Activated naive CD4-positive, alpha-beta T cell (primary cell): ENCODE measurements at places on chromosomes 11 and 22.

DNA sequence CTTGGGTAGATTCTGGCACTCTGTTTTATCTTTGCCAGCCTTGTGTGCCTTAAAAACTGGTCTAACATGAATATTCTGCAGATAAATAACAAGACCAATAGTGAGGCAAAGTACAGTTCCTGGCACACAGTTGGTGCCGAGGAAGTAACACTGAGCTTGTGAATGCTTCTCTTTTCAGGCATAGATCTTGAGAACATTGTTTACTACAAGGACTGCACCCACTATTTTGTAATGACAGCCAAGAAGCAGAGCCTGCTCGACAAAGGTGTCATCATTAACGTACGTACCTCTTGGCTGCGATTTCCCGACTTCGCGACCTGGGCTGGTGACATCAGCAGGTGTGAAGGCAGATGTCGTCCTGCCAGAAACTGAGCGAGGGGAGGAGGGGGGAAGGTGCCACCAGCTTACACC is 105.7 kb downstream of the MICAL2 start:
- no peak for DNase-seq

DNA sequence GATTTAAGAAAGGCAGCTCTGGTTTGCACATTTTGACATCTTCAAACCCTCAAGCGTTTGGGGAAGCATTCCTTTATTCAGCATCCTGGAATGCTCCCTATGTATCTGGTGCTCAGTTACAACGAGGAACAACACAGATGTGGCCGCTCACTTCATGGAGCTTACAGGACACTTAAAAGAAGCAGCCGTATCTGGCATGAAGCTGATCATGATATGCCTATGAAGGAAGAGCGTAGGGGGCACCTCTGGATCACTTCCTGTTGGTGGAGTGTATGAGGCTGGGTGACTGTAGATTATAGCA is 72.3 kb upstream of the TP53I11 start:
- no peak for DNase-seq

DNA sequence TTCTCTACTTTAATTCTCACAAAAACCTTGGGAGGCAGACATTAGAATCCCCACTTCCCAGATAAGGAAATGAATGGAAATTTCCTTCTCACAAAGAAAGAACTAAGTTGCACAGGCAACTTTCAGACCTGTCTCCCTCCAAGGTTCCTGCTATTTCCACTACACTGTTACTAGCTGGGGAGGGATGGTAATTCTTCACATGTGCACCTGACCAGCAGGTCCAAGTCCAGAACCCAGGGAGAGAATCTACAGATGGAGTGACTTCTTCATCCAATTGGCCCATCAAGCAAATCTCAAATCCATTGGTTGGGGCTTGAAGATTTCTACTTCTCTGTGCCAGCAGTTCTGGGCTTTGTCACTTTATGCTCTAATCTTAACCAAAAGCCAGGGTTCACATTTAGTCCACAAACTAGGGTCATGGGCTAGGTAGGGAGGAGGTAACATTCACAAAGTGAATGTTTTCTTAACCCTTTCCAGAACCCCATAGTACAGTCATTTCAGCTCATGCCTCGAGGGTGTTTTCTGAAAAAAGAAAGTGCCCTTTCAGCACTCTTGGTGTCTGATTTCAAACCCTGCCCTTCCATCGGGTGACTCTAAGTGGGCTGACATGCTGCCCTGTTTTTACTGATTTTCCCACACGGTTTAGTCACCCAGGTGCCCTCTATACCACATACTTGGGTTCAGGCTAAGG is 2.7 kb downstream of the POU2AF1 start:
- DNase-seq, result no peak

- DNase-seq, result no peak
Observed at GRCh38 chr11:66663741-66664296, 13.9 kb downstream of the RBM4B start.

GRCh38 chr11:111490496-111490895 is 21.7 kb downstream of the BTG4 start:
- DNase-seq, result no peak

DNA sequence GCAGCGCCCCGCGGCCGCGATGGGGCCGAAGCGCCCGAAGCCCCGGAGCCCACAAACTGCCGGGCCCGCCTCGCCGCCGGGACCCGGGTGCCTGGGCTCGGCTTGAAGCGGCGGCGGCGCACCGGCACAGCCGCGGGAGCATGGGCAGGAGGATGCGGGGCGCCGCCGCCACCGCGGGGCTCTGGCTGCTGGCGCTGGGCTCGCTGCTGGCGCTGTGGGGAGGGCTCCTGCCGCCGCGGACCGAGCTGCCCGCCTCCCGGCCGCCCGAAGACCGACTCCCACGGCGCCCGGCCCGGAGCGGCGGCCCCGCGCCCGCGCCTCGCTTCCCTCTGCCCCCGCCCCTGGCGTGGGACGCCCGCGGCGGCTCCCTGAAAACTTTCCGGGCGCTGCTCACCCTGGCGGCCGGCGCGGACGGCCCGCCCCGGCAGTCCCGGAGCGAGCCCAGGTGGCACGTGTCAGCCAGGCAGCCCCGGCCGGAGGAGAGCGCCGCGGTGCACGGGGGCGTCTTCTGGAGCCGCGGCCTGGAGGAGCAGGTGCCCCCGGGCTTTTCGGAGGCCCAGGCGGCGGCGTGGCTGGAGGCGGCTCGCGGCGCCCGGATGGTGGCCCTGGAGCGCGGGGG is 346 bp downstream of the FJX1 start:
- no peak for DNase-seq

DNA sequence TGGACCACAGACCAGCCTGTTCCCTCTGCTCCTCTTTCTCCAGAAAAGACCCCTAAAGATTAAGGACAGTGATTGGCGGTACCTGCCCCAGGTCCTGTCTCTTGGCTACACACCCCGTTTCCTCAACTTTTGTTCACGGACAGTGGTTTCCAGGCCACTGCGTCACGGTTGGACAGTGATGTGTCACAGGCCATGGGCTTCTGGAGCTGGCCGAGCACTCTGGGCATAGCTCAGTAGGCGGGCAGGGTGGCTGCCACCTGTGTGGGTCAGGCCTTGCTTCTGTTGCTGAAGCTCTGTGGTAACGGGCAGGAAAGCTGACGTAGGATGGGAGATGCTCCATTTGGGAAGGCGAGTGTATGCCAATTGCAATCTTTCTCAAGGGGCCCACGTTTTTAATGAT is 13.6 kb downstream of the TUB start:
- DNase-seq, result no peak

DNA sequence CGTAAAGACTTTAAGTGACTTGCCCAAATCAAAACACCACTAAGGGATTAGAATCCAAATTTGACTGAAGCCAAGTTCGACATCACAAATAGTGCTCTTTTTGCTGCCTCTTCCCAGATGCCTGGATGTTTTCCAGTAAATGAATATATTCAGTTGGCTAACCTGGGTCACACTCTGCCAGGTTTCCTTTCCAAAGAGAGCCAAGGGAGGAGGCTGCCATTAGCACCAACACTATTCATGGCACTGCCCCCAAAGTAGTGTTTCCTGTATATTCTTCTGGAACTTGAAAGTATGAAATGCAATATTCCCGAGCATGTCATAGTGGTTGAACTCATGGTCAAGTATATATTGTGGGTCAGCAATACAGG is 219.3 kb upstream of the UBASH3B start:
- no peak for DNase-seq

- DNase-seq, result no peak
Observed at GRCh38 chr22:48331266-48331665, 1496.4 kb downstream of the BRD1 start.

DNA sequence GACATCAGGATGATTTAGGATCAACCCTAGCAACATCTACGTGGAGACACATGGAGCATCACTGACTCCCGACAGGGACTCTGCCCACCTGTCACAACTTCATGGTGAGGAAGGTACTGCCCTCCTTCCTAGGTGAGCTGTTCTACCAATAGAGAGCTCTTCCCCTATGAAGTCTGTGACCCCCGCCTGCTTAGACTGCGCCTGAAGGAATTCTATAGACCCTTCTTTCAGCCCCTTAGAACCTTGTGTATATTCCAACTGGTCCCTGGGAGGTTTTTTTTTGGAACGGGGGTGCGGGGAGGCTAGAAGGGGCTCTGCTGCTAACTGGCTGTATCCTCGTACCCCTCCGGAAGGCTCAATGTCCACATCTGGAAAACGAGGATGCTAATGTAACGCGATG is 566 bp downstream of the INTS4 start:
- DNase-seq, result no peak

DNA sequence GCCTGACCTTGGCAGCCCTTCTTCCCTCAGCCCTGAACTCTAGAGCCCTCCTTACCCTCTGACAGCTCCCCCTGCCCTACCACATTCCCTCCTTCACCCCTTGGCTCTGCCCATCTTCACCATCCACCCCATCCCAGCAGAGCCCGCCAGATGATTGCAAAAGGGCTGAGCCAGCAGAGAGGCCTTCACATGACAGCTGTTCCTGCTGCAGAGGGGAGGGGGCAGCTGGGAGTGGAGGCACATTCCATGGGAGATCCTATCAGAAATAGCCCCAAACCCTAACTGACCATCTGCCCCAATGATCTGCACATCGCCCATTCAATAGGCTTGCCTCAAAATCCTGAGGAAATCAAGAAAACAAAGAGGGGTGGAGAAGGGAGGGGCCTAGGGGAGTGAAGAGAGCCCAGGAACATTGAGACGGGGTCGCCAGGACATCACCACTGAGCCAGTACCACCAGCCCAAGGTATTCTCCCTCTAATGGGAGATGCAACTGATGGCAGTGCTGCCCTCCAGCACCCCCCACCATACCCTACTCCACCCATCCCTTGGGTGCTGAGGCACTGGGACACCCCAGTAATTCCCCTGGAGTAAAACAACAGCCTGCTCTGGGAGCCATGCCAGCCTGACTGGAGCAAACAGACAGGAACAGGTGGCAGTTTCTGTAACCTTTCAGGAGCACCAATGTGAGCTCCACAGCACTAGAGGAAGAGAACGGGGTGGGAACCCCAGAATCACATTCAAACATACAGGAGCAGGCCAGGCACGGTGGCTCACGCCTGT is 8.0 kb upstream of the AHNAK start:
- no peak for DNase-seq

GRCh38 chr11:11359611-11360010 is 6.6 kb upstream of the CSNK2A3 start:
- DNase-seq, result no peak

DNA sequence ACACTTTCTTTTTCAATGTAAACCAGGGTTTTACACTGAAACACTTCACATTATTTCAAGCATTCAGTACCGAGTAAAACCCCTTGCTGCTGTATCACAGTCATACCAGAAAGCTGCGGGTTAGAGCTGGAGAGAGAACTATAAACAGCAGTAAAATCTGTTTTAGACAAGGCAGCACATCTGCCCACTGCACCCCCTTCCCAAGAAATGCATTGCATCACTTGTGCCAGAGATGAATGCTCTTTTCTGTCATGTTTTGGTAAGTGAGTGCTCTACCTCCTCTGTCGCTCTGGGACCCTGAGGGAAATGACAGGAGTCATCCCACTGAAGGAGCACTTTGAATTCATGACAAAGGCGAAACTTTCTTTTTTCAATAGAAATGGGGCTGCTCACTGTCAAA is 107.2 kb downstream of the MAML2 start:
- DNase-seq, result no peak

DNA sequence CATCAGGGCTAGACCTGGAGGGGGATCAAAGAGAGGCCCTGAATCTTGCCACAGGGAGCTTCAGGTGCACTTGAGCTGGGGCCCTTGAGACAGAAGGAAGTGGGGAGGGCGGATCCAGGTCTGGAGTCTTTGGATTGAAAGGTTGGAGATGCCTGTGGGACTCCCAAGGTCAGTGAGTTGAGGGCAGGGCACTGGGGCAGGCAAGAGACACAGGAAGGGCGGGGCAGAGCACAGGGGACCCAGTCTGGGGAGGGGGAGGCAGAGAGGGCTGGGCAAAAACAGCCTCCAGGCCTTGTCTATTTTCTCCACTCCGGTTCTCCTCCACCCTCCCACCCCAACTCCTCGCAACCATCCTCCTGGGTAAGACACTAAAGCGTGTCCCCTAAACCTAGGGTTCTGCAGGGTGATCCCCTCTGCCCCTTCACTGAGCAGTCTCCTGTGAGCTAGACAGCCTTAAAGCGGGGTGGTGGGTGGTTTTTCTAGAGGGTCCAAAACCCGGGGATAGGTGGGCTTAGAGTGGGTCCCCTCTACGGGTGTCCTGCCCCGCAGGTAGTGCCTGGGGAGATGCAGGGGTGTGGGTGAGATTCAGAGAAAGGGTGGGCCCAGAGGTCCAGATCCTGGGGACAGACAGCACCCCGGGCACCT is 38.6 kb upstream of the CELSR1 start:
- no peak for DNase-seq

GRCh38 chr11:15575409-15575808 is 460.7 kb downstream of the INSC start:
- DNase-seq, result no peak

DNA sequence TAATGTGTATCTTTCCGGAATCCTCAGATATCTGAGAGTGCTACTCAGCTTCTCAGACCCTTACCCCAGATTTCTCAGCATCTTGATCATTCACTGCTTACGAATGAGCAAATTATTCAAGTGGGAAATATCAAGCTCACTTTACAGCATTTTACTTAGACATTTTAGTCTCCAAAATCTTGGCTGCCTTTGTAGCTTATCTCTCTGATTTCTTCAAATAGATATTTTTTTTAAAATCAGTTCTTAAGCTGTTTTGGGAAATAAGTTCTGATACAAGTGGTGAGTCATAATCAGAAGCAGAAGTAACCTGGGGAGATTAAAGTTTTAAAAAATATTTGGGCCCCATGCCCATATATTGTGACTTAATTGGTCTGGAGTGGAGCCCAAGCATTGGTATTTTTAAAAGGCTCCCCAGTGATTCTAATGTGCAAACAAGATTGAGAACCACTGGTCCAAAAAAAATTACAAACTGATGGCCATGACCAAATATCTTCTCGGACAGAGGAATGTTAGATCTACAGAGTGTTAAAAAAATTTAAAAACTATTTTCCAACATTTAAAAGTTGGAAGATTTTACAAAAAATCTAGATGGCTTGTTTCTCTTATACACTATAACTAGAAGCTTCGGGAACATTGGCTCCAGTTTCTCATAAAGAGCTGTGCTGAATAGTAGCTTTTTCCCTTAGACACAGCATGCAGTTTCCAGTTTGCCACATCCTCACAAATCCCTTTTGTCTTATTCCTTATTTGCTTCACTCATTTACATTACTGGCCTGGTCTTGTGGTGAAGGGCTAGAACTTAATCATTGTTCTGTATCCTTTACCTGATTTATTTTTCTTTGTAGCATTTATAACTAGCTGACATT is 87.8 kb upstream of the BMAL1 start:
- no peak for DNase-seq

DNA sequence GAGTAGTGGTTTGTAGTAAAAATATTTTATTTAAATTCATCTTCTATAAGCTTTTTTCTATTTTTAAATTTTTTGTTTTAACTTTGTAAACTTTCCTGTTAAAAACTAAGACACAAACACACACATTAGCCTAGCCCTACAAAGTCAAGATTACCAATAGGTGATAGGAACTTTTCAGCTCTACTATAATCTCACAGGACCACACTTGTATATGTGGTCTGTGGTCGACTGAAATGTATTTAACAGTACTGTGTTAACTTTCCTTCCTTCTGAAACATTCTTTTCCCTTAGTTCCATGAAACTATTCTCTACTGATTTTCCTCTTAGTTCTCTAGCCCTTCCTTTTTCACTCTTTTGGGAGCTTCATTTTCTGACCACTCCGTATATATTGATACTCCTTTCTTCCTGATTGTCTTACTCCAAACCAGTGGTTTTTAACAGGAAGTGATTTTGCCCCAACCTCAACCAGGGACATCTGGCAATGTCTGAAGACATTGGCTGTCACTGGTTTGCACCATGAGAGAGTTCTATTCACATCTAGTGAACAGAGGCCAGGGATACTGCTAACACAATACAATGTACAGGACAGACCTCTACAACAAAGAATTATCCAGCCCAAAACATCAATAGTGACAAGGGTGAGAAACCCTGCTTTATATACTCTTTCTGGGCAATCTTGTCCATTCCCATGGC is 8.8 kb downstream of the ZW10 start:
- no peak for DNase-seq

- no peak for DNase-seq
Observed at GRCh38 chr11:73288192-73288872, 16.2 kb downstream of the P2RY6 start.
